ENCODE measurements at places on chromosomes 4 and X.

DNA sequence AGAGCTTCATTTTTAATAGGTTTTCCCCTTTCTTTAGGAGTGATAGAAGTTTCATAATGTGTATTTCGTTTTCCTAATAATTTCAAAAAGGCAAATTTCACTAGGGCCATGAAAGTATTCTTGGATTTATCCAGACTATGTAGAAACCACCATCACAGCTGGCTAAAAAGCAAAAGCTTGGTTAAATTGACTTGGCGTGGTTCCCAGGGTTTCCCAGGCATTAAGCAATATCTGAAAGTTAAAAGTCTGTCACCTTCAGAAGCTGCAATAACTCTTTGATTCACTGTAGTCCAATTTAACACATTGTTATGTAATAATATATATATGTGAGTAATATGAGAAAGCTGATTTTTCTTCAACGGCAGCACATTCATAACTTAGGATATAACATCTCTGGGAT lies 38.3 kb downstream of the NDNF start:
- DNase-seq: no peak

- DNase-seq: no peak
These were observed 5.4 kb upstream of the SHROOM3 start for GRCh38 chr4:76429636-76430035.

DNA sequence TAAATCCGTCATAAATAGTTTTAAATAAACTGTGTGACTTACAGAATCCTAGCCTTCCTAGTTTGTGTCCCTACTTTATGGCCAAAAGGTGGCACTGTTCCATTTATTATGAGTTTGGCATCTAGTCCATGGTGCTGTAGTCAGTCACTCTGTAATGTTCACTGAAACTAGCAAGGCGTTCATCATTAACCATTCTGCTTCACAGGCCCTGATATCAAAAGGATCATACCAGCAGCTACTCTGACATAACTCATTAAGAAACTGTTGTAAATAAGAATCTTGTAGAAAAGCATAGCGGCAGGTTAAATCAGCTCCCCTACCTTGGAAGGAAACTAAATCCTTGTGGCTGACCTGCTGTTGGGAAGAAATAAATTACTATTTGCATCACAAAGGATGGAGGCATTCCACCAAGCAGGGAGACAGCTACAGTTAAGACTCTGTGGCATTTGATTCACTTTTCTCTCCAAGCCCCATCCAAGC lies 919.6 kb upstream of the DIAPH2 start:
- DNase-seq: peak; percentile 45

DNA sequence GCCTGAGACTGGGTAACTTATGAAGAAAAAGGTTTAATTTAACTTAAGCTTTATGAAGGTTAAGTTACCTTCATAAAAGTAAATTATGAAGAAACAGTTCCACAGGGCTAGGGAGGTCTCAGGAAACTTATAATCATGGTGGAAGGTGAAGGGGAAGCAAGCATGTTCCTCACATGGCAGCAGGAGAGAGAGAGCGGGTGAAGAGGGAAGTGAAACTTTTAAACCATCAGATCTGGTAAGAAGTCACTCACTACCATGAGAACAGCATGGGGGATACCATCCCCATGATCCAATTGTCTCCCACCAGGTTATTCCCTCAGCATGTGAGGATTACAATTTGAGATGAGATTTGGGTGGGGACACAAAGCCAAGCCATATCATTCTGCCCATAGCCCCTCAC lies 944.7 kb upstream of the NDST4 start:
- no peak for DNase-seq

DNA sequence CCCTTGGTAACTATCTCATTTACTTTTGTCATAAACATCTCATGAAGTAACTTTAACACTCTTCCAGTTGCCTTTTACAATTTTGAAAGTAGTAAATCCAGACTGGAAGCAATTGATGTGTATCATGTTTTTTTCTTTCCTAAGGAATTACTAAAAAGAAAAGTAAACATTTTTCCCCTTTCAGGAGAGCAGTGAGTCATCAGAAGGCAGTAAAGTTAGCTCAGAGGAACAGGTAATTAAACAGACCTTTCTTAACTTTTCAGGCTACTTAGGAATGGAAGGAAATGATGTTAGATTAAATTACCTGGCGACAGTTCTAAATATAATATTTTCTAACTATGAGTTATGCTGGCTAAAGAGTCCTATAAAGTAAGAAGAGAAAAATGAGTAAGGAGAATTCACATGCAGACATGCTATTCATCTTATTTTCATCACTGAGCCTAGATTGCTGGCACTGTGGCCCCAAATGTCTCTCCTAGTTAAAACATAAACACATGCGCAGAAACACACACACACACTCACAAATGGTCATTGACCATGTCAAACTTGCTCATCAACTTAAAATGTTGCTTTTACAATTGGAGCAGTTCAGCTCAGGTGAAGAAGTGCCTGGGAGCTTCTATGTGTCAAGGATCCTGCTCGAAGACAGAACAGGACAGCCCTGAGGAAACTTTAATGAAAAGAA lies 9.3 kb downstream of the DMP1 start:
- DNase-seq: no peak

GRCh38 chr4:1855333-1856070 lies 454 bp downstream of the LETM1 start:
- DNase-seq: no peak

DNA sequence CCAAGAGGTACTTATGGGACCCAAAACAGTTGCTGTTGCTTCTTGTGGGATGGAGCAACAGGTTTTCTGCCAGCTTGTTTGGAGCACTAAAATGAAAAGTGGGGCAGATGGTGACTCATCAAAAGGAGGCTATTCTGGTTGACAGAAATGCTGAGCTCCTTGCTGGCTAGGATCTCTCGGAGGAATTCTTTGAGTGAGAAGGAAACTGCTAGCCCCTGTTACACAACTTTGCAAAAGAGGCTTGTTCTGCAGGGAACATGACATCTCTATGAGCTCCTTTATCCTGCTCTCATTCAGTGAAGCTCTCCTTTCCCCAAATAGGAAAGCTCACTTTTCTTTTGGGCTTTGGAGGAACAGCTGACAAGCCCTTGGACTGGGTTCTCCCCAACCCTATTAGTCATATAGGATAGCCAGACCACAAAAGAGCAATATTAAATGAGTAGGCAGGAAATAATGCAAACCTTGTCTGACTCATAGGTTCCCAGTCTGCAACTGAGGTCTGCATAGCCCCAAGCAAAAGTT lies 108.3 kb downstream of the CDS1 start:
- DNase-seq: no peak

DNA sequence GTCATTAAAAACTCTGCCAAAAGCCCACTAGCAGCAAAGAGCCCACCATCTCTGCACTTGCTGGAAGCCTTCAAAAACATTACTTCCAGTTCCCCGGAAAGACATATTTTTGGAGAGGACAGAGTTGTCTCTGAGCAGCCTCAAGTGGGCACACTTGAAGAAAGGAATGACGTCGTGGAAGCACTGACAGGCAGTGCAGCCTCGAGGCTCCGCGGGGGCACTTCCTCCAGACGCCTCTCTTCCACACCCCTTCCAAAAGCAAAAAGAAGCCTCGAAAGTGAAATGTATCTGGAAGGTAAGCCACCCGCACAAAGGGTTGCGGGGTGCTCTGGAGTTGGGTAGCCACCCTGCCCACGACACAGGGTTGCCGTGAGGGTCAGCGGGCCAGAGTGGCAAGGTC lies 25.9 kb downstream of the OFD1 start:
- no peak for DNase-seq
